Peyer's patch (tissue), 4 donors: ENCODE measurements at places on chromosomes 7 and 10.
A peak's percentile ranks its signal among the peaks of the same experiment; 100 is the strongest.

DNA sequence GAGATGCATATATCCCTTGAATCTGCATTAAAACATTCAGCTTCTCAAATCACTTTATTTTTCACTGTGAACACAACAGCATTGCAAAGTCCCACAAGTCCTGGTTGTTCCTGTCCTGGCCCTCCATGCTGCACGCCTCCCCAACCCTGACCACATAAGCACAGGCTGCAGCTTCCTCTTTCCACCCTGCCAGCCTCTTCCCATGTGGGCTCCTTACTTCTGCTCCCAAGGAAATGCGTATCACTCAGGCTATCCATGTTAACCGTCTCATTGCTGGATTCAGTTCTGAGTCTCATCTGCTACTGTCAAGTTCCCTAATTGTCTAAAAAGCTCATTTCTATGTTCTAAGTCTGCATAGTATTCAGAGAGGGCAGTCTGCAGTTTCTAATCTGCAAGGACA is 89.7 kb upstream of the ZPBP start:
- H3K27me3 ChIP-seq = no peaks in the 10 kb centered on the region
- DNase-seq = no peak
- no peak overlapping the region for H3K4me3 ChIP-seq
- H3K4me1 ChIP-seq = no peaks in the 10 kb centered on the region

DNA sequence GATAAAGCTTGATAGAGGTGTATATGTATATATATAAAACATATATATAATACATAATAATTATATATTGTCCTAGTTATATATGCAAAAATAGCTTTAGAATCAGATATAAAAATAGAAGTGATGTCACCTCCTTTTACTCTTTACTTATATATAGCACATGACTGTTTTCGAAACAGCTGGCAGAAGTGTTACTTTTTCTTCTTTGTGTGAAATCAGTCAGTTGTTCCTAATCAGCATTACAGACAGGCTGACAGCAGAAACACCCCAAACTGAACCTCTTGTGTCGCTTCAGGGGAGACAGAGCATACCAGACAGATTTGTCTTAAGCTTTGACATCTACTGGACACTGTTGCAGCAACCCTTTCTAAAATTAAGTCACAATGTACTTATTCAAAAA is 684.9 kb upstream of the CELF2 start:
- H3K27ac ChIP-seq = no peak overlapping the region
- no peak overlapping the region for H3K4me3 ChIP-seq
- H3K27me3 ChIP-seq = no peaks in the 10 kb centered on the region
- H3K36me3 ChIP-seq = no peaks in the 10 kb centered on the region
- H3K4me1 ChIP-seq = no peaks in the 10 kb centered on the region

- no peak overlapping the region for H3K4me3 ChIP-seq
- no peaks in the 10 kb centered on the region for H3K36me3 ChIP-seq
- H3K27me3 ChIP-seq = peaks cover 81% of the 10 kb centered on the region
Observed at GRCh38 chr10:123141791-123142700, 5.9 kb upstream of the HMX2 start.

DNA sequence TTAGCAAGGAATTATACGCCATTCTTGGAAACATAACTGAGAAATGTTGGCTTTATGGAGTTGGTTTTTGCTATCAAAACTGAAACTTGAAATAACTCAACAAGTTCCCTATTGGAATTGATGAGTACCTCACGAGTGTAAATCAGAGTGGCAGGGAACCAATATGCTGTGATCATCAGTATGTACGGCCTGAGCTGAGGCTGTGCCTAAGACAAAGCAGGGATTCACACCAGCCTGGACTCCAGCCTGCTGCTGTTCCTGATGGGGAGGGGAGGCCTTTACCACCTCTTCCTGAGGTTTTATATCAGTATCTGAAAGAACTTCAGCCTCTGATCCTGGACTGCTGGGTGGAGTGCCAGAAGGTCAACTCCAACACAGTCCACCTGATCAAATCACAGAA is 52.7 kb downstream of the CRTAC1 start:
- H3K27ac ChIP-seq = no peak overlapping the region
- DNase-seq = no peak
- no peaks in the 10 kb centered on the region for H3K27me3 ChIP-seq
- no peaks in the 10 kb centered on the region for H3K4me1 ChIP-seq

GRCh38 chr10:77840636-77841035 is 85.9 kb downstream of the DLG5 start:
- H3K27me3 ChIP-seq = no peaks in the 10 kb centered on the region
- H3K4me1 ChIP-seq = peaks cover 5% of the 10 kb centered on the region
- H3K27ac ChIP-seq = no peak overlapping the region
- no peak overlapping the region for H3K4me3 ChIP-seq
- no peaks in the 10 kb centered on the region for H3K36me3 ChIP-seq
- DNase-seq = no peak

DNA sequence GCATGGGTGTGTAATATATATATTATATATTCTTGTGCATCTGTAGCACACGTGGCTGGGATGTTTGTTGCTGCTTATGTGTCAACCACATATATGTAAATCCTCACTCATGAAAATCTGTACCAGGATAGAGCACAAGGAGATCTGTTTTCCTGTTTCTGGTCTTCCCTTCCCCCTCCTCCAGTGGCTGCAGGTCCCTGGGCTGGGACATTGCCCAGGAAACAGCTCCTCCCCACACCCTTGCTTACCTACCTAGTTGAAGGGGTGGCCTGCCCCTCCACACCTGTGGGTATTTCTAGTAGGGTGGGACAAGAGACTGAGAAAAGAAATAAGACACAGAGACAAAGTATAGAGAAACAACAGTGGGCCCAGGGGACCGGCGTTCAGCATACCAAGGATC is 2.2 kb downstream of the SFXN3 start:
- H3K27ac ChIP-seq = peak overlapping the region; percentile 92
- H3K36me3 ChIP-seq = no peaks in the 10 kb centered on the region
- H3K4me3 ChIP-seq = peak overlapping the region; percentile 88
- peaks cover 27% of the 10 kb centered on the region for H3K4me1 ChIP-seq
